ENCODE measurements at places on chromosomes 6 and 20.

- no peak for DNase-seq
These were observed 112.7 kb downstream of the ZNF217 start for GRCh38 chr20:53480913-53481312.

GRCh38 chr6:166752928-166753721 is 126.1 kb upstream of the RPS6KA2 start:
- DNase-seq, result no peak

DNA sequence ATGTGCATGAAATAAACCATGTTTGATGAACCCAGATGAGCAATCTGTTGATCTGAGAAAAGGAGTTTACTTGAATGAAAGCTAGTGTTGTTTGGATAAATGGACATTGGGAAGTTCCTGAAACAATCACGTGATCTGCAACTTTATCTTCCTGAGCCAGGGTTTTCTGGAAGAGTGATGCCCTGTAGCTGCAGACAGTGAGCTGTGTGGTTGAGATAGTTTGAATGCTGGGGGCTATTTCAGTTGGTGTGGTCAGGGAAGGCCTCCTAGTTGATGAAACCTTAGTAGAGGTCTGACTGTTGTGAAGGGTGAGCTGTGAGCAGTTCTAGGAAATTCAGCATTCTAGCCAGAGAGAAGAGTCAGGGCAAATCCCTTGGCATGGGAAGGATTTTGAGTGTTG is 643.7 kb downstream of the UTRN start:
- no peak for DNase-seq

- DNase-seq, result no peak
These were observed 429.3 kb downstream of the PHF3 start for GRCh38 chr6:64064919-64065318.

DNA sequence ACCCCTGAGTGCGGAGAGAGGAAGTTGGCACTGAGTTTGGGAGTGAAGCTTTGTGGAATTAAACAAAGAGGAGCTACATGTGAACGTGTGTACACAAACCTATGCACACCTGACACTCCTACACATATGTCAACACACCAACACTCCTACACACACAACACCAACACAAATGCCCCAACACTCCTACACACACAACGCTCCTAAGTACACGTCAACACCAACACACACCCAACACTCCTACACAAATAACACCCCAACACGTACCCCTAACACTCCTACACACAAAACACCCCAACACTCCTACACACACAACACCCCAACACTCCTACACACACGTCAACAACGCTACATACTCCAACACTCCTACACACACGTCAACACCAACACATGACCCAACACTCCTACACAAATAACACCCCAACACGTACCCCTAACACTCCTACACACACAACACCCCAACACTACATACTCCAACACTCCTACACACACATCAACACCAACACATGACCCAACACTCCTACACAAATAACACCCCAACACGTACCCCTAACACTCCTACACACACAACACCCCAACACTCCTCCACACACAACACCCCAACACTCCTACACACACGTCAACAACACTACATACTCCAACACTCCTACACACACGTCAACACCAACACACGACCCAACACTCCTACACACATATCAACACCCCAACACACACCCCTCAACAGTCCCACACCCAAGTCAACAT is 40.1 kb upstream of the ZBP1 start:
- DNase-seq, result no peak

DNA sequence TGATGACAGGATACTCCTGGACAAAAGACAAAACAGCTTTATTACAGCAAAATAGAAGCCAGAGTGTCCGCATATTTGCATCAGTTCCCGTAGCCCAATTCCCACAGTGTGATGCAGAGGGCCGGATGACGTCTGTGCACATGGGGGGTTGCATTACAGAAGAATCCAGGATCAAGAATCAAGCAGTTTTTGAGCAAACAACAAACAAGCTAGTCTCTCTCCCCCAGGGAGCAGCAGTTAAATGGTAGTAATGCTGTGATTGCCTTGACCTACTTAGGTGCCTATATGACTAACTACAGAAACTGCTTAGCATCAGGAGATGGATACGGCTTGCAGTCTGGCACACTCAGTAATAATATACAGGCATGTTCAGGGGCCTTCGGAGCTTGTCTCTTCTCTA is 3.2 kb upstream of the SDHAF4 start:
- DNase-seq, result no peak

DNA sequence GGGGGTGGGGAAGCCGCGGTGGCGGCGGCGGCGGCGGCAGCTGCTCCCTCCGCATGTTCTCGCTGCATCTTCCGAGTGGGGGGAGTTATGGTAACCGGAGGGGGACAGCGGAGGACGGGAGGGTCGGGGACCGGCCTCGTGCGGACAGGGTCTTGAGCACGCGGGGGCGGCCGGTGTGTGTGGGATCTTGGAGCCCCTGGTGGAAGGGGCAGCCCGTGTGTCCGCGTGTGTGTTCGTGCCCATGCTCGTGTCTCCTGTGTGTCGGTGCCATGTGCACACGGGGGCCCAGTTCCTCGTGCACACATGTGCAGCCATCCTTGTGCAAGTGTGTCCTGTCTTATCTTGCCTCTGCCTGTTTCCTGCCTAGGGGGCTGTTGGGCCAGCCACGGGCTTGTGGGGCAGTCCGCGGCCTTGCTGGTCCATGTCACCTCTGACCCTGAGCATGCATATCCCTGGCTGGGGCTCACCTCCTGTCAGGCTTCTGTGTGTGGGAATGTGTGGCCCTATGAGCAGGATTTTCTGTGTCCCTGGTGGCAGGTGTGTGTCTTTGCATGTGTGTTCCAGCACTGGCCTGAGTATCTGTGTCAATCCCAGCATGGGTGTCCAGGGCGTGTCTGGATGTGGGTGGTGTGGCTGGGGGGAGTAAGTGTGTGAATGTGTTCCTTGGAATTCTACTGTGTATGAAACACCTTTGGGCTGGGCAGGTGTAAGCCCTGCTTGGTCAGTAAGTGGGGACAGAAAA is 8.5 kb downstream of the SYNGAP1 start:
- no peak for DNase-seq

DNA sequence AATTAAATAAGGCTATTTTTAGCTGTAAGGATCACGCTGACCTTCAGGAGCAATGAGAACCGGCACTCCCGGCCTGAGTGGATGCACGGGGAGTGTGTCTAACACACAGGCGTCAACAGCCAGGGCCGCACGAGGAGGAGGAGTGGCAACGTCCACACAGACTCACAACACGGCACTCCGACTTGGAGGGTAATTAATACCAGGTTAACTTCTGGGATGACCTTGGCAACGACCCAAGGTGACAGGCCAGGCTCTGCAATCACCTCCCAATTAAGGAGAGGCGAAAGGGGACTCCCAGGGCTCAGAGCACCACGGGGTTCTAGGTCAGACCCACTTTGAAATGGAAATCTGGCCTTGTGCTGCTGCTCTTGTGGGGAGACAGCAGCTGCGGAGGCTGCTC is 84.0 kb downstream of the RAMACL start:
- DNase-seq, result no peak

DNA sequence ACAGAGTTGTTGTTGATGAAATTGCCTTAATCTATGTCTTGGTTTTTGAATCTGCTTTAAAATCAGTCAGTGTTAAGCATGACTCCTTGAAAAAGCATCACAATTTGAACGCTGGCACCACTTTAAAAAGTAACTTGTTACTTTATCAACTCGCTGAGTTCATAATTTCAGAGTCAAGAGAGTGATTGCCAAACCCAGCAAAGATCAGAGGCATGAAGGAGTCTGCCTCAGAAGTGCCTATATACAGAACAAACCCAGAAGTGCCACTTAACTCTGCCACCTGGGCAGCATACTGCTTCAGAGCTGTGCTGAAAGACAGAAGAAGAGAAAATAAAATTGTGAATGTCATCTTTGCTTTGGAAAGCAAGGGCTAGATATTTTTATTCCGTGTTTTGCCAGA is 73.6 kb upstream of the HCRTR2 start:
- no peak for DNase-seq

DNA sequence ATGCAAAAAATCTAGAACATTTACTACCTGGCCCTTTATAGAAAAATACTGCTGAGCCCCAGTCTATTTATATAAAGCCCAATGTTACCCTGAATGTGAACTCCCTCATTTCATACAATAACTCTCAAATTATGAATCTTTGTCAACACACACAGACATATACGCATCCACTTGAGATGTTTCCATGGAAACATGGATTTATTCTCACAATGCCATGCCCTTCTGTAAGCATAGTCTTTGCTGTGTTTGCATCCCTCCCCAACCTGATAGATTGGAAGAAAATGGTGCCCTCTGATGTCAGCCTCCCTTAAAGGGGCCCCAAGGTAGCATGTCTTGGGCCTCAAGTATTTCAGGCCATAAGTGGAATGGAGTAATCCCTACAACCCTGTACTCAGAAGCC is 573.1 kb downstream of the KIF16B start:
- no peak for DNase-seq

DNA sequence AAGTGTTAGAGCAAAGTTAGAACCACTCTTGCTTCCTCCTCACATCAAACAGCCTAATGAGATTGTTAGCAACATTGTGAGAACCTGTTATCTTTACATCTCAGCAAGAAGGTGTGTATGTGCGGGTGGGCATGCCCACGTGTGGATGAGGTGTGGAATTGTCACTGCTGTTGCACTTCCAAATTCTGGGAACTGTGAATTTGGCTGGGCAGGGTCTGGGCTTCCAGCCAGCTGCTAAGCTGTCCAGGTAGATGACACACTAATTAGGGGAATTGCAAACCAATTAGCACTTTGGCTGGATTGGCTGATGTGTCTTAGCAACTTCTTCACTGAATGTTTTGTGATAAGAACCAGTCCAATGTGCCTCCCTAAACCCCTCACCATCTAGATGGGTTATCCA is 848.2 kb downstream of the DHX35 start:
- no peak for DNase-seq

GRCh38 chr20:24469116-24469893 is at the start of gene SYNDIG1:
TSS of gene SYNDIG1 (plus strand) at chr20:24469629. CDS start at chr20:24543098, 73,469 bp downstream.
- no peak for DNase-seq

- no peak for DNase-seq
These were observed 114.4 kb upstream of the PRND start for GRCh38 chr20:4607287-4607713.

GRCh38 chr6:80872199-80872950 is 765.9 kb downstream of the BCKDHB start:
- no peak for DNase-seq

GRCh38 chr6:128806261-128806660 is 76.7 kb upstream of the LAMA2 start:
- no peak for DNase-seq

DNA sequence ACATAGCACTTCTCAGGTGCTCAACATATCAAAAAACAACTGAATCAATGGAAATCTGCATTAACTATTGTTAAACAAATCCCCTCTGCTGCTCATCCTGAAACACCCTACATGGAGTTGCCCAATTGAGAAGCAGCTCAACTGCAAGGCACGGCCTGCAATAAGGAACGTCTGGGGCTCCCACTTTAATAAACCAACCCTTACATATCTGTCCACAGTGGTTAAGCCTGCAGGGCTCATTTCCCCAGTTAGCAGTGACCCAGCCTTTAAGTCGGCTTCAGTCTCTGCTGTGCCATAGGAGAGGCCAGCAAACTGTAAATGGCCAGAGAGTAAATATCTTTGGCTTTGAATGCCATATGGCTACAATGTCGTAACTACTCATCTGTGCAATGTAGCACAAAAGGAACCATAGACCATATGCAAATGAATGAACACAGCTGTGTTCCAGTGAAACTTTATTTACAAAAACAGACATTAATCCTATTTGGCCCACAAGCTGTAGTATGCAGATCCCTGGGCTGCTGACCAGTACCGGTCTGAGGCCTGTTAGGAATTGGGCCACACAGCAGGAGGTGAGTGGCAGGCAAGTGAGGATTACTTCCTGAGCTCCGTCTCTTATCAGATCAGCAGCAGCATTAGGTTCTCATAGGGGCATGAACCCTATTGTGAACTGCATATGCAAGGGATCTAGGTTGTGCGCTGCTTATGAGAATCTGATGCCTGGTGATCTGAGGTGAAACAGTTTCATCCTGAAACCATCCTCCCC is 522.7 kb upstream of the CDH4 start:
- no peak for DNase-seq

- DNase-seq, result no peak
These were observed 142.9 kb downstream of the CDC5L start for GRCh38 chr6:44530209-44530909.

- DNase-seq, result no peak
These were observed 14.5 kb upstream of the CSNK2A1 start for GRCh38 chr20:558117-558516.

DNA sequence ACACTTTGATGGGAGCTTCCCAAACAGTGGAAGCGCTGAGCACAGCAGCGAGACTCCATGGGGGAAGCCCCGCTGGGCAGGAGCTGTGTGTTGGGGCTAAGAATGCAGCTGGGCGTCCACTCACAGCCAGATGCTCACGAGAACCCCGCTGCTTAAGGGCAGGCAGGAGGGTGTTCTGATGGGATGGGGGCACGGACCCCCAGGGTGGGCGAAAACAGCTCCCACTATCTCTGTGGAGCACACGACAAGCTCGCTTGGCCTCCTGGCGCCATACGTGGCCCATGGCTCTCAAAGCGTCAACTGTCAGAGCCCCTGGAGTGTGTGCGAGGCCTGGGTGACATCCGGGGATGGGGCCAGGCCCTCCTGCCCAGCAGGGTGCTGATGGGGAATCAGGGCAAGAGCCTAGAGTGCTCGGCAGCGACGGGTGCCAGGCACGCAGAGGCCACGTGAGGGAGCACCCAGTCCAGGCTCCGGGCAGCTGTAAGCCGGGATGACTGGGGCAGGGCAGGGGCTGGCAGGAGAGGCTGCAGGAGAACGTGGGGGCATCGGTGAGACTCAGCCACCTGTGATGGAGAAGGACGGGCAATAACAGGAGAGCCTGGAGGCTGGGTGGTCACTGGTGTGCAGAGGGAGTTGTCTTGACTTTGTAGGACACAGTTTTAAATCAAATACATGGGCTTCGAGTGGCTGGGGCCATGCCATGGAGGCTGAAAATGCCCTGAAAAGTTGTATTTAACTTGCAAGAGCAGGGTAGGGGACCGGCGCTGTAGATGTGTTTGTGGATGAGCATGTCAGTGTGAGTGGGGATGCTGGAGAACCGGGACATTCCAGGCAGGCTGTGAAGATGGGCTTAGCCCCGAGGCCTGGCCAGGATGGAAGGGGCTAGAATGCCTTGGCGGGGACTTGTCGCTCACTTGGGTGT is 27.3 kb downstream of the PYGB start:
- DNase-seq, result no peak

DNA sequence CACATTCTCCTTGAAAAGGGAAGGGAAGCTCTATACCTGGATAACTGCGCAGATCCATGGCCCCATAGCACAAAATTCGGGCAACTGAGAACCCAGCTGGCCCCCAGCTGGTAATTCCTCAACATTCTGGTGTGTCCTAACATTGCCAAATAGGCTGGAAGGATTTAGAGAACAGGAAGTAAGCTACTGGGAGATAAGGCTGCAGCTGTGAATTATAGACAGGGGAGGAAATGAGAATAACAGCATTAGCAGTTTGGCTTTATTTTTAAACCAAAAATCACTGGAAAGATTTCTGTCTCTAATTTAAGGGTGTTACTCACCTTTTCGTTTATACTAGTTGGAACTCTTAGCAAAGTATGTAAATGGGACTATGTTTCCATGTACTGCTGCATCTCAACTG is 97.2 kb downstream of the TULP4 start:
- DNase-seq, result no peak
